ENCODE measurements at places on chromosomes 1 and 21.

DNA sequence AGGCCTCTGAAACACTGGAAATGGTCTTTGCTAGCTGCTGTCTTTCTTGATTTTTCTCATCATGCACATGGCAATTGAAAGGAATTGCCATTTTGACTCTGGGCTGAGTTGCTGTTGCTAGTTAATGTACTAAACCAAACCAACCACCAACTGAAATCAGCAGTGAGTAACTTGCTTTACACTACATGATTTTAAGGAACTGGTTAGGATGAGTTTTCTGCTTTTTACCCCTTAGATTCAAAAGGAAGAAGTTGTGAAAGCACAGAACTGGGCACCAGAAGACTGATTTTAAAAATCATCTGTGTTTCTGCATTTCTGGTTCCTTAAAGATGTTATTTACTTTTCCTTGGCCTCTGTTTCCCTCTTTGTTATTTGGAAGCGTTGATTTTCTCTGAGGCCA lies 361.9 kb downstream of the HLX start:
- no peak for DNase-seq

- DNase-seq, result no peak
Observed at GRCh38 chr21:29749957-29750356, 189.8 kb downstream of the GRIK1 start.

DNA sequence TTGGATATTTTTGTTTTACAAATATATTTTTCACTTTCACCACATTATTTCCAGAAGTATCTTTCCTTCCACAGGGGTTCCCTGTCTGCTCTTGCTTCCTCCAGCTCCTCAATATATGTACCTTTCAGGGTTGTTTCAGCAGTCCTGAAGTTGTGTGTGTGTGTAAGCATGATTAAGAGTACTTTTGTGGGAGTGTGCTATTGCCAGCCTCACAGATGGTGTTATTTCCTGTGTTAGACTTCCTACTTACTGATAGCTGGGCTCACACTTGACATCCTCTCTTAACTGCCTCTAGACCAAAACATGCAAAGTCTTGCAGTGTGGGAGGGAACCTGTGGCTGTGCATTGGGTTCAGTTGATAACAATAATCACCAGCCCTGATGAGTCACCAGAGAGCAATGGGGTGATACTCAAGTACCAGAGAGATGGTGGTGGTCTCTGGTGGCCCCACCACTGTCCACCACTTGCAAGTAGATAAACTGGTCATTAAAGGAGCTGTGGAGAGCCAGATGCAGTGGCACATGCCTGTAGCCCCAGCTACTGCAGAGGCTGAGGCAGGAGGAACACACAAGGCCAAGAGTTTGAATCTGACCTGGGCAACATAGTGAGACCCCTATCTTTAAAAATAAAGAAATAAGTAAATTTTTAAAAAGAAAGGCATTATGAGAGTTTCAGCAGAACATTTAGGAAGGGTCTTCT lies 126.7 kb downstream of the NR5A2 start:
- DNase-seq, result peak; percentile 22

DNA sequence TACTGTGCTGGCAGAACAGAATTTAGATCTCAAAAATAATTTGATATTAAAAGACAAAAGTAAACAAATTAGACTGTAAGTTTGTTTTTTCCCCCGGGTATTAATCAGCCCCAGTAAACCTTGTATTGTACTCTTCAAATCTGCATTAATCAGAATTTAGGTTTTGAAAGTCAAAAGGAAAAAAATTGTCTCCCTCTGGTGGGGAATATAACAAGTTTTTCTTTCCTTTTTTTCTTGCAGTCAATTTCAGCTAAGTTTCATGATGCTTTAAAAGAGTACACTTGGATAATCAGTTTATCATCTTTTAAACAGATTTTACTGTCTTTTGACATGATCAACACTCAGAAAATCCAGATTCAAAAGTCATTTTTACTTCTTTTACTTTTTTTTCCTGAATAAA lies 134.5 kb upstream of the PKN2 start:
- no peak for DNase-seq

- peak; percentile 0 for DNase-seq
Observed at GRCh38 chr1:219324629-219325367, 151.1 kb downstream of the LYPLAL1 start.

- no peak for DNase-seq
Observed at GRCh38 chr1:220876511-220877376, 2.5 kb upstream of the HLX start.

DNA sequence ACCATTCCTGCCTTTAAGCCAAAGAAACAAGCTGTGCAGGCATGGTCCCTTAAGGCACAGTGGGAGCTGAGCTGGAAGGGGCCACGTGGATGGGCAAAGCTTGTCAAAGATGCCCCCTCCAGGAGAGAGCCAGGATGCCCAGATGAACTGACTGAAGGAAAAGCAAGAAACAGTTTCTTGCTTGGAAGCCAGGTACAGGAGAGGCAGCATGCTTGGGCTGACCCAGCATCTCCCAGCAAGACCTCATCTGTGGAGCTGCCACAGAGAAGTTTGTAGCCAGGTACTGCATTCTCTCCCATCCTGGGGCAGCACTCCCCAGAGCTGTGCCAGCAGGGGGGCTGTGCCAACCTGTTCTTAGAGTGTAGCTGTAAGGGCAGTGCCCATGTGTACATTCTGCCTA lies 1.3 kb upstream of the SLC50A1 start:
- no peak for DNase-seq

Data from stimulated activated CD4-positive, alpha-beta T cell treated with anti-CD3 and anti-CD28 coated beads, Interleukin-15, amount 100 ng/mL, for 48 hours (primary cell).